T-cell (primary cell): ENCODE measurements at places on chromosomes 1 and 21.

DNA sequence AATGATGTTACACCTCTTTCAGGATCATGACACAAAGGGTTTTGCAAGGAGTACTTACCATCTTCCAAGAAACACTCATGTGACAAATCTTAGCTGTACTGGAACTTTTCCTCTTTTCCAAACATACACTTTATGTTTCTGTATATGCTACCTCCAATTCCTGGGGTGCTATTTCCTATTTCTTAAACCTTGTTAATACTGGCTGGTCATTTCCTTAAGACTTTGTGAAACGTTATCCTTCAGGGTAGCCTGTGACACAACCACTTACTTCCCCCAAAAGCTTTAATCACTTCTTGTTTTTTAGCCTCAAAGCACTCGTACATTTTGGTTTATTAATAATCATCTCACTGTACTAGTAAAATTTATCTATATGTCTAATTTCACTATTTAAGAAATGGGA, 39.4 kb downstream of the OR10Z1 start:
- DNase-seq, result no peak

GRCh38 chr1:230037261-230037660, 29.8 kb upstream of the GALNT2 start:
- no peak for DNase-seq

GRCh38 chr1:228500143-228500734, 13.1 kb downstream of the RNF187 start:
- DNase-seq, result no peak

DNA sequence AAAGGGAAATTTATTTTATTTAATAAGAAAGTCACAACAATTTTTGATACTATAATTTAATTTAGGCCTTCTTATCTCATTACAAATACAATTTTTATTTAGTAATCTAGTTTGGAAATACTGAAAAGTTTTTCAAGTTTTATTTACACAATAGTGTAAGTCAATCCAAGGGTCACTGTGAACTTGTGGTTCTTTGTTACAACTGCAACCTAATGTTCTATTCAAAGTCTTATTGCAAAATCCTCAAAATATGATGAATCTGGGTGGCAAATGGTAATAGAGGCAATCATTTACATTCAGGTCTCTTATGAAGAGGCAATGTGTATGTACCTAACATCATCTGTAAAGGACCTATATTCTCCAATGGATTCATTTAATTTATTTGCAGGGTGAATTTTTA, 421.2 kb downstream of the DPYD start:
- no peak for DNase-seq

GRCh38 chr1:224594851-224595250, 21.3 kb upstream of the CNIH3 start:
- no peak for DNase-seq
